Smooth muscle cell of trachea (primary cell): ENCODE measurements at places on chromosomes 1 and 21. TPM values are rescaled to one million over a fixed set of nuclear protein-coding genes. Genes with fewer than 3 reads are reported as not detected.

Gene NPPB
- not detected in 2 replicates for total RNA-seq

Gene TFF3
- total RNA-seq: 0.17 and 0.29 TPM in 2 replicates

Gene PIGP
- 3.9 and 7.3 TPM in 2 replicates for total RNA-seq

Gene TFF2
- not detected in 2 replicates for total RNA-seq

Gene SPSB1
- 20.8 and 57.1 TPM in 2 replicates for total RNA-seq

Gene TOE1
- 9.4 and 14.8 TPM in 2 replicates for total RNA-seq

Gene RNU1-2
- total RNA-seq: under 0.01 TPM in 2 replicates
